ENCODE measurements at places on chromosomes 7 and 10. TPM values are rescaled to one million over a fixed set of nuclear protein-coding genes. Genes with fewer than 3 reads are reported as not detected.

GRCh38 chr10:70539471-70539870 is 60.9 kb downstream of the PALD1 start:
- DNase-seq, result no peak

DDIT4 gene
- 174 TPM for total RNA-seq

DNA sequence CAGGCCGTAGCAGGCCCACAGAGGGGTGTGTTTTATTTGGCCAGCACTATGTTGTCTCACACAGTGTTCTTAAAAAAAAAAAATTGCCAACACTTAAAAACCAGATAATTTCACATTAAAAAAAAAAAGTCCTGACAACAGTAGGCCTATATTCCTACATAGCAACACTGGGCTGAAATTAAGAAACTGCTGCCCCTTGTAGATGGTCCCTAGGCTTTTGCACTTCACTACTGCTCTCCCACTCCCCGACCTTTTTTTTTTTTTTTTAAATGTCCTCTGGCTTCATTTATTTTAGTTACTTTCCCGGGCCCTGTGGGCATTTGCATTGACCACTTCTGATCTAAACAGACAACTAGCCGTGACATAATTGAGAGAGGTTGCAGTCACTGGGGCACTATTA is 36.0 kb downstream of the SPAG6 start:
- DNase-seq, result no peak

SFXN4 gene
- 30.1 TPM for total RNA-seq

GRCh38 chr10:9869606-9870176 is 1148.0 kb upstream of the CELF2 start:
- no peak for DNase-seq

CCDC71L gene
- total RNA-seq, result 259 TPM

- DNase-seq, result no peak
These were observed at the start of gene CPVL for GRCh38 chr7:29146057-29146706. Gene CPVL (minus strand): TSS chr7:29146537. CDS start chr7:29121061, 25,476 bp downstream.

- DNase-seq, result no peak
These were observed 149.5 kb downstream of the FANK1 start for GRCh38 chr10:126045861-126046260.

- DNase-seq, result no peak
These were observed 74.0 kb downstream of the ARID5B start for GRCh38 chr10:61975391-61975932.

DNA sequence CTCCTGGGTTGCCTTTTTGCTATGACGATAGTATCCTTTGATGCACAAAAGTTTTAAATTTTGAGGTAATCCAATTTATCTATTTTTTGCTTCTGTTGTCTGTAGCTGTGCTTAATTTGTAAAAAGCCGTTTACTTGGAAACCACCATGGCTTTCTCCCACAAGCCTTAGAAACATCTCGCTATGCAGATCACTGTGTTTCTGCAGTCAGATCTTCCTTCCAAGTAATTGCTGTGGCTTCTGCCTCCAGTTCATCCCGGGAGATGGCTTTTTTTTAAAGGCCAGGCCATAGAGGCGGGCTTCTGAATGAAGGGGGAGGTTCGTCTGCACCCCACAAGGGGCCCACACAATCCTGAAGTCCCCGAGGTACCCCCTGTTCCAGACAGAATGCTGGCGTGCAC is 48.3 kb upstream of the OCM2 start:
- DNase-seq, result no peak

Measured in omental fat pad (tissue), 4 donors.